Iris pigment epithelial cell (primary cell): ENCODE measurements at places on chromosomes 1 and 21.

DNA sequence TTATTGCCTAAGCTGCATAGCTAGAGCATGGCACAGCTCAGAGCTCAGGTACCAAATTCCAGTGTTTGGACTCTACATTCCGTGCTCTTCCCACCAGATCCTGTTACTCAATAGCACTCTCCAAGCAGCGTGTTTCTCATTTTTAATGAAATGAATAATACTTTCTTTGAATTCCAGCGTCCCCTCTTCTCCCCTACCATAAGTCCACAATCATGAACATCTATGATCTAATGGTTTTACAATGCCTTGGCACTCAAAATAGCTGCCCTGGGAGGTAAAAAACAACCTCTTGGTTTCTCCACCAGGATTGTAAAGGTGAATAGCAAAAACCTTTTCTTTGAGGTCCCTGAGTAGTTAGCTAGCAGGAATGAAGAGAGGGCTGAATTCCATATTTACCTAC is 480.0 kb upstream of the PKN2 start:
- peak; percentile 3 for DNase-seq

DNA sequence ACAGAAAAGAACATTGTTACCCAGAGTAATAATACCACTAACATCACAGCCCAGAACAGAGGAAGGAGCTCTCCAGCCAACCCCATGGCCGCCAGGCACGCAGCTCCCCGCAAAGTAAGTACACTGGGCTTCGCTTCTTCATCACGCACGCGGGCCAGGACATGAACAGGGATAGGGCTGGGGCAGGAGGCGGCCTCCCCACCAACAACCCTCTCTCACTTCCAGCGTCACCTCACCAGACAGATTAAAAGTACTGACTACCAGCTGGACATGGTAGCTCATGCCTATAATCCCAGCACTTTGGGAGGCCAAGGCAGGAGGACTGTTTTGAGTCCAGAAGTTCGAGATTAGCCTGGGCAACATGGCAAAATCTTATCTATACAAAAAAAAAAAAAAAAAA is 78.3 kb downstream of the NPHP4 start:
- DNase-seq: no peak

DNA sequence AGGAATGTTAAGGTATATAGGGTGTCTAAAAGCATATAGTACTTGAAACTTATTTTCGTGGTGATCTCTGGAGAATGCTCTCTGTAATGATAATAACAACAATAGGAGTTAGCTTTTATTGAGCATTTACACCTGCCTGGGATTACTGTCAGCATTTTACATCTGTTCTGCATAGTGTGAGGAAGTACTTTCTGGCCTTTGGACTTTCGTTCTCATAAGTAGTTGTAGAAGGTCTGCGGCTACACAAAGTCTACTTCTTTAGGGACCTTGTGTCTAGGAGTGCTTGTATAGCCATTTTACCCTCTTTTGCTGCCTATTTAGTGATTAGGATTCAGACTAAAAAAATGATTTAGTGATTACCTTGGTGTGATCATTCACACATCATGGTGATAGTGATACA is 103.6 kb upstream of the GPR52 start:
- DNase-seq: no peak

- no peak for DNase-seq
Observed at GRCh38 chr1:228939881-228940392, 204.7 kb downstream of the RHOU start.

GRCh38 chr1:10117132-10117531 is 84.4 kb downstream of the UBE4B start:
- no peak for DNase-seq
